ENCODE measurements at places on chromosomes 1 and 21. TPM values are rescaled to one million over a fixed set of nuclear protein-coding genes. Genes with fewer than 3 reads are reported as not detected.

- H3K27me3 ChIP-seq: no peaks in the 10 kb centered on the region
- no peak overlapping the region for H3K4me3 ChIP-seq
- H3K4me1 ChIP-seq: peaks cover 4% of the 10 kb centered on the region
- DNase-seq: no peak
Observed at GRCh38 chr1:224739997-224740684, 124.0 kb downstream of the CNIH3 start.

The DMRTA2 gene
- not detected for total RNA-seq

The CASZ1 gene
- total RNA-seq: 10.8 TPM

The TRIM67 gene
- not detected for total RNA-seq

DNA sequence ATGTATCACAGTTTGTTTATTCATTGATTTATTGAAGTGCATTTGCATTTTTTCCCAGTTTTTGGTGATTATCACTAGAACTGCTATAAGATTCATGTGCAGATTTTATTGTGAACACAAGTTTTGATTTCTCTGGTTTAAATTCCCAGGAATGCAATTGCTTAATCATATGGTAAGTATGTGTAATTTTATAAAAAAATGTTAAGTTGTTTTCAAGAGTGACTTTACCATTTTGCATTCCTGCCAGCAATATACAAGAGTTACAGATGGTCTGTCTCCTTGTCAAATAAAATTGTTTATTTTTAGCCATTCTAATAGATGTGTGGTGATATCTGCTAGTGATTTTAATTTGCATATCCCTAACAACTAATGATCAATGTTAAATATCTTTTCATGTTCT lies 127.3 kb upstream of the APP start:
- no peak for DNase-seq
- no peak overlapping the region for H3K27ac ChIP-seq
- no peaks in the 10 kb centered on the region for H3K36me3 ChIP-seq
- no peaks in the 10 kb centered on the region for H3K4me1 ChIP-seq
- no peaks in the 10 kb centered on the region for H3K27me3 ChIP-seq
- H3K4me3 ChIP-seq: no peak overlapping the region

DNA sequence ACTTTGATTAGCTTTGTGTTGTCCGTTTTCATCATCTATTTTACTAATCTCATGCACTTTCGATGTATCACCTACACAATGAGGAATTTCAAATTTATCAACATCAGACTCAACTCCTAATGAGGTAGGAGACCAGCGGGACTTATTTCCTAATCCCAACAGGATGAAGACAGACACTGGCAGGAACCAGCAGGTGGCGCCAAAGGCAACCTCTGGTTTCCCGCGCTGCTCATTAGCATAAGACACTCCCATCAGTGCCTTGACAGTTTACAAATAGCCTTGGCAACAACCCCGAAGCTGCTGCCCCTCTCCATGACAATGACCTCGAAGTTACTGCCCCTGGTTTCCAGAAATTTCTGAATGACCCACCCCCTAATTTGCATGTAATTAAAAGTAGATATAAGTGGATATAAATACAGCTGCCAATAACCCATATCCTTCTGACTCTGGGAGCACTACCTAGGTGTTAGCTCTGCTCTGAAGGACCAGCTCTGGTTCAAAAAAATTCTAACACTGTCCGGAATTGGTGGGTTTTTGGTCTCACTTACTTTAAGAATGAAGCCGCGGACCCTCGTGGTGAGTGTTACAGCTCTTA lies 974.8 kb downstream of the ADGRL2 start:
- no peak overlapping the region for H3K4me3 ChIP-seq
- no peaks in the 10 kb centered on the region for H3K4me1 ChIP-seq
- DNase-seq: no peak
- H3K27ac ChIP-seq: no peak overlapping the region

DNA sequence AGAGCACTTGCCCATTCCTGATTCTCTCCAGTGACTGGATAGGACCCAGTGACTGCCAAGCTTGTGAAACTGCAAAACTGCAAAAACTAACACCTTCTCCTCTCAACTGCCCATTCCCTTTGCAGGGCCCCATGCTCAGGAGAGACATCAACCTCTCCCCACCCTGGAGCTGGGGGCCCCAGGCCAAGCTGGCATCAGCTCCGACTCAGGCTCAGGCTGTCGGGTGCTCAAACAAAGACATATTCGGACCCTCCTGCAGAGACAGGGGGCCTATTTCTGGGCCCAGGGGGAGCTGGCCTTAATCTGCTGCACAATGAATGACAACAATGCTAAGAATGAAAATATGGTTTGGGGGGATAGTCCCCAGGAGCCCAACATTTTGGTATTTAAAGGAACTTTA lies 11.8 kb downstream of the LMX1A start:
- DNase-seq: no peak
- H3K4me1 ChIP-seq: no peaks in the 10 kb centered on the region
- peaks cover 39% of the 10 kb centered on the region for H3K27me3 ChIP-seq
- no peak overlapping the region for H3K4me3 ChIP-seq
- no peak overlapping the region for H3K27ac ChIP-seq

DNA sequence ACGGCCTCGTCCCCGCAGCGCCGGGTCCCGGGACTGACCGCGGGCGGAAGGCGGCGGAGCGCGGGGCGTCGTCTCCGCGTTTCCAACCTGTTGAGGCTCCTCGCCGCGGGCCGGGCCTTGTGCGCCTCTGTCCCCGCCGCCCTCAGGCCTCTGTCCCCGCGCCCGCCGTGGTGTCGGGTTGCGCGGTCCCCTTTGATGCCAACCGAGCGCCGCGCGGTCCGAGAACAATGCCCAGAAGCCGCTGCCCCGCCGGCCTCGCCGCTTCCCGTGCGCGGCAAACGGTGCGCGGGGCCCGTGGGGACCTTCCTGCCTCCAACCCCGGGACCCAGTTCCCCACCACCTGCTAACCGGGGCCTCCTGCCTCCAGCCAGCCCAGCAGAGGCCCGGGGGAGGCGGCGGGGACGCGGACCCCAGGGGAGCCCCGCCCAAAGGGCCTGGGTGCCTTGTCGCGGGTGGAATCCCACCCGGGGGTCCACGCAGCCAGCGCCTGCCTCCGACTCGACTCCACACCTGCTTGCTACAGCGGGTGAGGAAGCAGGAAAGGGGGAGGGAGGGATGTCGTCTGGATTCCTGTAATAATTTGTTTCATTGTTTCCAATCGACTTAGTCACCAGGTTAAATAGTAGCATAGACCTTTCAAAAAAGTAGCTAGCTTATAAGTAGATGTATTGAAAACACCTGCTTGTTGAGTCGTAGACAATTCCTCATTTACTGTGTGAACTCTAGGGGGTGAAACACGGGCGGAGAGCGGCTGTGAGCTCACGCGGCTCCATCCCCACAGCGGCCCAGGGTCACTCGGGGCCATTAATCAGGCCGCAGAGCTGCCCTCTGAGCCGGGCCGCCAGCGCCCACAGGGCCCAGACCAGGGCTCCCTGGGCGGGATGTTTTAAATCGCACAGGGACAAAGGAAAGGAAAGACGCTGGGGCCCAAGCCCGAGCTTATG lies 1.1 kb downstream of the COL18A1 start:
- no peaks in the 10 kb centered on the region for H3K27me3 ChIP-seq
- DNase-seq: peak; percentile 69
- peaks cover 31% of the 10 kb centered on the region for H3K4me1 ChIP-seq
- no peaks in the 10 kb centered on the region for H3K36me3 ChIP-seq
- peak overlapping the region; percentile 74 for H3K27ac ChIP-seq

The LDLRAD1 gene
- not detected for total RNA-seq

DNA sequence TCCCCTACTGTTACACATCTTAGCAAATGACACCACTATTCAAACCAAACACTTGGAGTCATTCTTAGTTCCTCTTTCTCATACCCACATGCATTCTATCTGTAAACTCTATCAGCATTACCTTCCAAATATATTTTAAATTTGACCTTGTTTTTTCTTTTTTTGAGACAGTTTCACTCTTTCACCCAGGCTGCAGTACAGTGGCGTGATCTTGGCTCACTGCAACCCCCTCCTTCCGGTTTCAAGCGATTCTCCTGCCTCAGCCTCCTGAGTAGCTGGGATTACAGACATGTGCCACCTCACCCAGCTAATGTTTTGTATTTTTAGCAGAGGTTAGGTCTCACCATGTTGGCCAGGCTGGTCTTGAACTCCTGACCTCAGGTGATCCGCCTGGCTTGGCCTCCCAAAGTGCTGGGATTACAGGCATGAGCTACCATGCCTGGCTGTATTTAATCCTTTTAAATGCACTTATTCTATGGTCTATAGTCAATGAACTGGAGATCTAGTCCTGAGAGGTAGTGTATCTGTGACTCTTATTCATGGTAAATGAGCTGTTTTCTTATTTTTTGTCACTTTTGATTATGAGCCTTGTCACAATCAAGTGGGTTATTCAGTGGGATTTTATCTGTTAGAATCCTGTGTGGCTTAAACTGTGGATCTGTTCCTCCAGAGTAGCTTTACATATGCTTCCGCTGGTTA lies 73.1 kb downstream of the GATAD2B start:
- H3K27ac ChIP-seq: peak overlapping the region; percentile 48
- peaks cover 39% of the 10 kb centered on the region for H3K4me1 ChIP-seq
- H3K27me3 ChIP-seq: no peaks in the 10 kb centered on the region
- DNase-seq: no peak

DNA sequence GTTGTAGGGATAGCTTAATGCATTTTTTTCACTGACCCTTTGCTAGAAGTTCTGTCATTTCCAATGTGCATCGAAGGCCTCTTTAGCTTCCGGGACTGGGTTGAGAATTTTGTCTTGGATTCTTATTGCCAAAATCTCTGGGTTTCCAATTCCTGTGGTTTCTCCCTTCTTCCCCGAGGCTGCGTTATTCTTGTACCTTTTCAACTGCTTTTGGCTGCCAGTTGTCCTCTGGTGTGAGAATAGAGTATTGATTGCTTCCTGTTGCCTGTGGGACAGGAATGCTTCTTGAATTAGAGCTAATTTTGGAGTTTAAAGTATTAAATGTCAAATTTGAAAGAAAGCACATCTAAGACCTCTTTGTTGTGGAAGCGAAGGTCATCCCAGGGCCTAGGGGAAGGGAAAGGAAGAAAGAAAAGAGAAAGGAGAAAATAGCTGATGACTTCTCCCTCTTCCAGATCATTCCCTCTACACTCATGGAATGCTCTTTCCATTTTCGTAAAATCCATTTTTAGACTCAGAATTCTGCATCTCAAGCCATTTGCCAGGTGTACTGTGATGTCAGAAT lies 21.1 kb downstream of the HUNK start:
- H3K27me3 ChIP-seq: no peaks in the 10 kb centered on the region
- H3K4me3 ChIP-seq: no peak overlapping the region
- no peak for DNase-seq
- H3K4me1 ChIP-seq: no peaks in the 10 kb centered on the region
- no peak overlapping the region for H3K27ac ChIP-seq
- H3K36me3 ChIP-seq: no peaks in the 10 kb centered on the region

The C2CD4D gene
- not detected for total RNA-seq

DNA sequence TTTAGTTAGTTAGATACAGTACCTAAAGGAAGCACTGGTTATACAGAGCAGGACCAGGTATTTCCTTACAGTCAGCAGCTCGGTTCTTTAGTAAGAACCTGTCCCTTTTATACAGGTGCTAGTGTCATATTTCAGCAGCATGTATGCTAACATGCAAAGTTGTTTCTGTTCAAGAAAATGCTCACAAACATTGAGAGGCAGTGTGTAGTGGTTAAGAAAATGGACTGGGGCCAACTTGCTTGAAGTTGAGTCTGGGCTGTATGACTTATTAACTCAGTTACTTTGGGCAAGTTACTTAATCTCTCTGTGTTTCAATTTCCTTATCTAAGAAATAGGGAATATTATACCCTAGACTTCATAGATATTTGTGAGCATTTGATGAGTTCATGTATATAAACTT lies 31.1 kb downstream of the AK4 start:
- H3K27me3 ChIP-seq: no peaks in the 10 kb centered on the region
- H3K36me3 ChIP-seq: no peaks in the 10 kb centered on the region
- no peak for DNase-seq
- H3K4me3 ChIP-seq: no peak overlapping the region

DNA sequence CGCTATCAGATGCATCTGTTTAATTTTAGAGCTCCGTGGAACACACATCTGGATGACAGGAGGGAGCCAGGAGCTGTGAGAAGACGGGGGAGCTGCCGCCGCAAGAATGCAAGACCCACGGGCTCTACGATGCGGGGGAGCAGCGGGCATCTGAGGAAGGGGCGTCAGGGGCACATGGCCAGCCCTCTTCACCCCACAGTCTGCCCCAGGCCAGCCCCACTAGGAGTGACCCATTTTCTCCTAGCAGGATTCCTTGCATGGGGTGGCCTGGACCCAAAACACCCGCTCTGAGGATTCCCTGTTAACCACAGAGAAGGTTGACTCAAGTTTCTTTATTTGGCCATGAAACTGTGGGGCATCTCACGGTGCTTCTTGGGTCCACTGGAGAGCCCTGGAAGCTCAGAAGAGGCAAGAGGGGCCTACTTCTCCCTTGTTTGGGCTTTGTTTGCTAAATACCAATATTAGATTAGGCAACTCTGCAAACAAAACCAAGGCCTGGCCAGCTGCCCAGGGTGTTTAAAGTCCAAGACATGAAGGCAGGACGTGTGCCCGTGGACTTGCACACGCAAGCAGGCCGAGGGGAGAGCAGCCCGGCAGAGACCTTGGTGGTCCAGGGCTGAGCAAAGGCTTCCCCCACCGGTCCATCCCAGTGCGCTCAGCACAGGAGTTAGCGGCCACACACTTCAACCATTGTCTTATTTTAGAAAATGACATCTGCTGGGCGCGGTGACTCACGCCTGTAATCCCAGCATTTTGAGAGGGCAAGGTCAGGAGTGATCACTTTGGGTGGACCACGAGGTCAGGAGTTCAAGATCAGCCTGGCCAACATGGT lies 89.8 kb downstream of the DHRS3 start:
- H3K27me3 ChIP-seq: no peaks in the 10 kb centered on the region
- H3K36me3 ChIP-seq: no peaks in the 10 kb centered on the region
- no peaks in the 10 kb centered on the region for H3K4me1 ChIP-seq
- H3K27ac ChIP-seq: no peak overlapping the region
- peak; percentile 71 for DNase-seq

- H3K36me3 ChIP-seq: no peaks in the 10 kb centered on the region
- no peaks in the 10 kb centered on the region for H3K27me3 ChIP-seq
- no peak for DNase-seq
- no peak overlapping the region for H3K27ac ChIP-seq
- no peak overlapping the region for H3K4me3 ChIP-seq
- H3K4me1 ChIP-seq: no peaks in the 10 kb centered on the region
Observed at GRCh38 chr1:66809245-66809644, 8.2 kb upstream of the INSL5 start.

The PIGC gene
- 22.5 TPM for total RNA-seq

DNA sequence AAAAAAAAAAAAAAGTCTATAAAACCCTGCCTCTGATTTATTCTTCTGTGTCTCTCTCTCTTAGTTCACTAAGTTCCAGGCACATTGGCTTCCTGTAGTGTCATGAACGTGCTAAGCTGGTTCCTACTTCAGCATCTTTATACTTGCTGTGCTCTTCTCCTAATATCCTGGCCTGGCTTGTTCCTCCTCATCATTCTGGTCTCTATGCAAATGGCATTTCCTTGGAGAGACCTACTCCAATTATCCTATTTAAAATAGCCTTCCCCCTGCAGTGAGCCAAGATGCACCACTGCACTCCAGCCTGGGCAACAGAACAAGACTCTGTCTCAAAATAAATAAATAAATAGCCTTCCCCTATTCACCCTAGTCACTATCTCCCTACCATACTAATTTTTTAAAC lies 9.7 kb upstream of the CLCC1 start:
- peaks cover 14% of the 10 kb centered on the region for H3K36me3 ChIP-seq
- H3K27ac ChIP-seq: no peak overlapping the region
- H3K4me3 ChIP-seq: no peak overlapping the region
- no peaks in the 10 kb centered on the region for H3K4me1 ChIP-seq
- no peaks in the 10 kb centered on the region for H3K27me3 ChIP-seq
